AG04449 (cell line): ENCODE measurements at places on chromosomes 3 and 15.

DNA sequence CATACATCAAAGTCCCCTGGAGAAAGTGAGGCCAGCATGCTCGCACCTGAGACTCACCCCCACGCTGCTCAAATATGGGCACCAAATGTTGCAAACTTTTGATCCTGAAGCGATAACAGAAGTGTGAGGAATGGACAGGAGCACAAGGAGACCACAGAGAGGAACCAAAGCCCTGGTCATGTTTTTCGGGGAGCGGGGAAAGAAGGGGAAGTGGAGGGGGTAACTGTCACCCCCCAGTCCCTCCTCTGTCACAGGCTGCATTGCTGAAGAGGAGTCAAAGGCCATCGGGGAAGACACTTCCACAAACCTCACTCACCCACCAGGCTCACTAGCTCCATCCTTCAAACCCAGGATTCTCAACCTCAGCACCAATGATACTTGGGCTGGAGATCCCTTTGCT, 182.4 kb downstream of the UACA start:
- DNase-seq: no peak

GRCh38 chr3:184160456-184160855, 5.3 kb downstream of the DVL3 start:
- DNase-seq: no peak

DNA sequence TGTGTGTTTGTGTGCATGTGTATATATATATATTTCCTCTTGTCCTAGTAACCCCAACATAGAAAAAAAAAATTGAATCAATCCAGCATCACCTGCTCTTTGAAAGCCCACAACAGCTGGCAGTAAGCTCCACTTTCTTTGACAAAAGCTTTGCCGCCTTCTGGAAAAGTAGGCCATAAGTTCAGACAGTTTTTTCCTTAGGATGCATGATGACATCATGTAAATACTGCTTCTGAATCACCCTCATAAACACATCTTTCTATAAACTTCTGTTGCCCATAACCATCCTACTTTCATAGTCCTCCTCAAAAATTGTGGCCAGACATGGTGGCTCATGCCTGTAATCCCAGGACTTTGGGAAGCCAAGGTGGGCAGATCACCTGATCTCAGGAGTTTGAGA, 67.4 kb downstream of the CSNK1G1 start:
- DNase-seq: no peak

DNA sequence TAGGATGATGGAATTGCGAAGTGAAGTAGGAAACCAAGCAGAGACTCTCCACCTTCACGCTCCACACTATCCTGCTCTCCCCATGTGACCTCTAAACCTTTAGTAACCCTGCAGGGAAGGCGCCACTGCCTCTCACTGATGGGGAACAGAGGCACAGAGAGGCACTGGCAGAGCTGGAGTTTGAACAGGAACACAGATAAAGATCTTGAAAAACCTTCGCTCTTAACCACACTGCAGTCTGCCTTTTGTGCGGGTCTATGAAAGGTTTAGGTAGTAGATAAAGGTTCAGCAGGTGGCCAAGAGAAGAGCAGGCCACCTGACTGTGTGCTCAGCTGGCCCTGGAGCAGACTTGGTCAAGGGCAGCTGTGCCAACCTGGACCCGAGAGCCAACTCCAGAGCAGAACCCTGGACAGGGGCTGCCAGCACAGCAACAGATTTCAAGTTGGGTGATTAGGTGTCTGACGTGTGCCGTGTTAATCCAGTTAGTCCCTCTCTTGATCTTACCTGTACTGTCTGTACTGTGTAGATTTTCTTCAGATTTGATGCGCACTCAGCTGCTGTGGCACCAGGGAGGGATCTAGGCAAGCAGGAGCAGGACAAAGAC, 15.2 kb downstream of the EIF4E3 start:
- DNase-seq: no peak

- DNase-seq: peak; percentile 62
These were observed 3.7 kb downstream of the IFT80 start for GRCh38 chr3:160395297-160395696.

GRCh38 chr3:4766716-4767499, 212.3 kb upstream of the BHLHE40 start:
- DNase-seq: no peak

DNA sequence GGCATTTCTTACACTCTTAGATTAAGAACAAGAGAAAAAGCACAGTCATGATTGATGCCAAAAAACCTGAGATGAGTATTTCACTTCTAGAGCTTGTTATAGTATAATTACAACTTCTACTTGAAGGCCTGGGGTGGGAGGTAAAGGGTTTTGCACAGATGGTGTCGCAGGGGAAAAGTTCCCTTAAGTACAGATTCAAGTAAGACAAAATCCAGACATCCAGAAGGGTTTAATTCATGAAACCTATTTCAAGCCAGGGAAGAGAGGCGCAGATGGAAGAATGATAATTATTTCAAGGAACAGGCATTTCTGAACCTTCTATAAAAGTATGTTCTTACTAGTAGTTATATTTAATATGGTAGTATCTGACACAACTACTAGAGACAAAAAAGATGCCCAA, 70.6 kb downstream of the TM4SF4 start:
- DNase-seq: no peak

DNA sequence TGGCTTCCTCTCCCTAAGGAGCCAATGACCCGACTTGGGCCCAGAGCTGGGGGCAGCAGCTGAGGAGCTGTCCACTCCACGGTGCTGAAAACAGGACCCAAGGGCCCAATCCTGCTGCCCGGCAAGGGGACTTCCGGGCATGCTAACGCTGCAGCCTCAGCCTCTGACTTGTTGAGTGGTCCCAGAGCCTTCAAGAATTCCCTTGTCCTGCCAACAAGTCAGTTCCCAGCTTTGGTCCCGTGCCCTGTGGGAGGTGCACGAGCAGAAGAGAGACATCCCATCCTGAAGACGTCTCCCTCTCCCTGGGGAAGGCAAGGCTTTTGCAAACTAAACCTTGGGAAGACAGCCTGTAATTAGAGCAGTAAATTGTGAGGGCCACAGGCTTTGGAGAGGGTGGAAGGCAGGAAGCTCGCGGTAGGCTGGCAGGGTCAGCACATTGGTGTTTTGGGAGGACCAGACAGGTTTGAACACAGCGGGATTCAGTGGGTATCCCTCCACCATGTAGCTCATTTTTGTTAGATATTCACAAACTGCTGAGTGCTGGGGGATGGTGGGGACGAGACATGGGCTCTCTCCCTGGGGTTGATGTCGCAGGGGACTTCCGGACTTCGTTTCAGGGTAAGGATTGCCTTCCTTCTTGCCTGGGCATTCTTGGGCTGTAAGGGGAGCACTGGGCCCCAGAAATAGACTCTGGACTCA, 29.8 kb upstream of the PRR23E start:
- no peak for DNase-seq

DNA sequence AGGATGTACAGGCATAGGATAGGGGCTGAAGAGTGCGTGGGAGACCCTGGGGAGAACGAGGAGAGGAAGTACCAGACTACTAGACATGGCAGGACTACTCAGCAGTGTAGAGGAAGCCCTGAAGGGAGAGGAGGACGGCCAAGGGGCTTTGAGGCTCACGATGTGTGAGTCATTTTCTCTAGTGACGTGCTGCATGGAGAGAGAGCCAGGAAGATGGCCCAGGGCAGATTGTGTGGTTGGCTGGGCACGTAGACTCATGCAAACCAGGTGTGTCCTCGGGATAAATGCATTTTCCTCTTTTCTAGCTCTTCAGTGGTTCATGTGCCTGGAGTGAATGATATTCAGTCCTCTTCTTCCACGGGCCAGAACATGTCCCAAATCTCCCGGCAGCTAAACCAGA, 115.0 kb upstream of the ABHD17C start:
- DNase-seq: peak; percentile 57

DNA sequence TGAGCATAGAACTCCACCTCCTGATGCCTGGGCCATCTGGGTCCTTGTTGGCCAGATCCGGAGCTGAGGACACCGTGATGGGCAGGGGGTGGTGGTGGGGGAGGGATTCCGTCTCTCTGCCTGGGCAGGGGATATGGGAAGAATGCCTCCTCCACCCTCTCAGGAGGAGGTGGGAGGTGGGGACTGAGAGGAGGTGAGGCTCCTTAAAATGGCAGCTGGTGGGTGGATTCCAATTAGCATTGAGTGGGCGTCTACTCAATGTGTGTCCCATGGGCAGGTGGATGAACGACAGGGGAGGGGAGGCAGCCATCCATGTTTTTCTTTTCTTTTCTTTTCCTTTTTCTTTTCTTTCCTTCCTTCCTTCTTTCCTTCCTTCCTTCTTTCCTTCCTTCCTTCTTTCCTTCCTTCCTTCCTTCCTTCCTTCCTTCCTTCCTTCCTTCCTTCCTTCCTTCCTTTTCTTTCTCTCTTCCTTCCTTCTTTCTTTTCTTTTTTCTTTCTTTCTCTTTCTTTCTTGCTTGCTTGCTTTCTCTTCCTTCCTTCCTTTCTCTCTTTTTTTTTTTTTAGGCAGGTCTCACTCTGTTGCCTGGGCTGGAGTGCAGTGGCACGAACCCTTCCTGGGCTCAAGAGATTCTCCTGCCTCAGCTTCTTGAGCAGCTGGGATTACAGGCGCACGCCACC, 5.0 kb downstream of the SLC28A1 start:
- DNase-seq: no peak

- DNase-seq: peak; percentile 52
These were observed 67.1 kb downstream of the ATP8B4 start for GRCh38 chr15:50051811-50052419.

DNA sequence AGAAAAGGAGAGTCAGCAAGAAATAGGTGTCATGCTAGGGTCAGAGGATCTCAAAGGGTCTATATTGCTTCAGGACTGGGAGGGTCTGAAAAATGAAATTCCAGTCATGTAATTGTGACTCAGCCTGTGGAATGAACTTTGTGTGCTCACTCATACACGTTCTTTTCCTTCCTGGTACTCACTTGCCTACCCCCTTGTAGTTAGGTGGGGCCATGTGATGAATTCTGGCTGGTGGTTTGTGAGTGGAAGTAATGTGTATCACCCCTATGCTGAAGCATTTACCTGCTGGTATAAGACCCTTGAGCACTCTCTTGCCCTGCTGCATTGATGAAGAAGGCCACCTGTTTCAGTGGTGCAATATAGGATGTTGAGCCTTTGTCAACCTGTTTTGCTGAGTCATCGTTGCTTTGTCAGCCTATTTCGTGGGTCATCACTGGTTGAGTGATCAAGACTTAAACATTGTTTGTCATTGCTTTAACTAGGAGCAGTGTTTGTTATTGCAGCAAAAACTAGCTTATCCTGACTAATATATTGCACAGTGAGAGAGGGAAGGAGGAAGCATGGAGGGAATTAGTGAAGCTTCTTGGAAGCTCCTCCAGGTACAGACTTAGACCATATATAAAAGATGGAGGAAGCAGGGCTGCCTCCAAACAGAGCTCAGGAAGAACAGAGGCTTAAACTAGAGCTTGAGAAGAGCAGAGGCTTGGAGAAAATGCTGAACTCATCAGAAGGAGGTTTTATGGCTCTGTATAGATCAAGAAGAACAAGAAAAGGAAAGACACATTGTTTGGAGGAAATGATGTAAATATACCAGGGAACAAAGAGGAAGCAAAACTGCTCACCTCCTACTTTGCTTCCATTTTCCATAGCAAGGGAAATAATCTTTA, 28.9 kb downstream of the TLNRD1 start:
- DNase-seq: no peak

- DNase-seq: no peak
These were observed 1.1 kb upstream of the PARP15 start for GRCh38 chr3:122576174-122576940.

- DNase-seq: no peak
These were observed 3.4 kb upstream of the MEIS2 start for GRCh38 chr15:37103475-37104423.

- DNase-seq: no peak
These were observed 110.6 kb downstream of the GABRB3 start for GRCh38 chr15:26662283-26662682.

DNA sequence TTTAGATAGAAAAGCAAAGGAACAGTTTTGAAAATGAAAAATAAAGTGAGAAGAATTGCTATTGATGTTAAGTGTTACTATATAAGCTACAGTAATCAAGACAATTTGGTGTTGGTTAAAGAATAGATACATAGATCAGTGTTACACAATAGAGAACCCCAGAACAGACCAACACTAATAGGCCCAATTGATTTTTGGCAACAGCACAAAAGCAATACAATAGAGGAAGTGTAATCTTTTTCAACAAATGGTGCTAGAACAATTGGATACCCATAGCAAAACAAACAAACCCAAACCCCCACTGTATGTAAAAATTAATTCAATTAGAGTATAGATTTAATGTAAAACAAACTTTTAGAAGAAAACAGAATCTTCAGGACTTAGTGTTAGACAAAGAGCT, 61.8 kb downstream of the ATP11B start:
- no peak for DNase-seq

GRCh38 chr3:190339130-190339529, 16.9 kb upstream of the CLDN1 start:
- no peak for DNase-seq

DNA sequence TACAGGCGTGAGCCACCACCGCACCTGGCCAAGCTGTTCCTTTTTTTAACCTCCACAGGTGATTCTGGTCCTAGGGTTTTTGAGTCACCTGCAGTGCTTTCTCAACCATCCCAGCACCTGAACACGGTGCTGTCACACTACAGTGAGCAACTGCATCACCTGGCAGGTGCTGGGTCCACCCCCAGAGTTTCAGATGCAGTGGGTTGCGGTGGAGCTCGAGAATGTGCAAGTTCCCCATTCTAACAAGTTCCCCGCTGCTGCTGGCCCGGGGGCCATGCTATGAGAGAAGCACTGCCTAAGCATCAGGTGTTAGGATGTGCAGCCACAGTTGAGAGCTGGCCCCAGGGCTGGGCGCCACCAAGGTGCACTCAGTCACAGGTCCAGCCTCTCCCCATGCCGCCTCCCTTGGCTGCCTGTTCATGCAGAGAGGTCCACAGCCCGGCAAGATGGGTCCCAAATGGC, 18.0 kb downstream of the ISG20 start:
- no peak for DNase-seq

DNA sequence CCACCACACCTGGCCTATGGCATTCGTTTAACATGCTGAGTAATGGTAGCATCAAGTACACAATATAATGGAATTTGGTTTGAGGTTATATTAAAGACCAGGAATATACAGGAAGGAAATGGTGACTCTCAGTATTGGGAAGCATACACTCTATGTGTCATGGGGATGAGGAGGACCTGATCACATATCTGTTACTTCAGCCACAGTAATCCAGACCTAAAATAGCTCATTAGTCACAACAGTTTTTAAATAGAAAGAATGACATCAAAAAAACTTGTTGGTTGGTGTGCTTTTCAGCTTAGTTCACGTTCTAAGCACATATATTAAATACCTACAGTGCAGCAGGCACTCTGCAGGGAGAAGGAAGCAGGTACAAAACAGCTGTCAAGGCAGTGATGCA, 52.5 kb upstream of the ATP2C1 start:
- no peak for DNase-seq

GRCh38 chr15:45162771-45163507, 24.8 kb downstream of the SHF start:
- DNase-seq: peak; percentile 46
